ENCODE measurements at places on chromosomes 6 and 20. TPM values are rescaled to one million over a fixed set of nuclear protein-coding genes. Genes with fewer than 3 reads are reported as not detected.

The PHACTR1 gene
- 15.9 TPM for total RNA-seq

The C4A gene
- total RNA-seq: 4.3 TPM

GRCh38 chr6:89145091-89145955 is 532 bp upstream of the PM20D2 start:
- H3K27ac ChIP-seq: no peak overlapping the region
- no peaks in the 10 kb centered on the region for H3K36me3 ChIP-seq
- peaks cover 10% of the 10 kb centered on the region for H3K27me3 ChIP-seq
- H3K4me3 ChIP-seq: peak overlapping the region; percentile 72
- DNase-seq: no peak
- no peaks in the 10 kb centered on the region for H3K4me1 ChIP-seq

GRCh38 chr6:99490608-99491007 is 24.6 kb downstream of the USP45 start:
- H3K36me3 ChIP-seq: peaks cover 7% of the 10 kb centered on the region
- H3K4me3 ChIP-seq: no peak overlapping the region
- no peak for DNase-seq
- no peaks in the 10 kb centered on the region for H3K27me3 ChIP-seq
- no peaks in the 10 kb centered on the region for H3K4me1 ChIP-seq

All from H9 (cell line).